ENCODE measurements at places on chromosomes 5 and 9. TPM values are rescaled to one million over a fixed set of nuclear protein-coding genes. Genes with fewer than 3 reads are reported as not detected.

DNA sequence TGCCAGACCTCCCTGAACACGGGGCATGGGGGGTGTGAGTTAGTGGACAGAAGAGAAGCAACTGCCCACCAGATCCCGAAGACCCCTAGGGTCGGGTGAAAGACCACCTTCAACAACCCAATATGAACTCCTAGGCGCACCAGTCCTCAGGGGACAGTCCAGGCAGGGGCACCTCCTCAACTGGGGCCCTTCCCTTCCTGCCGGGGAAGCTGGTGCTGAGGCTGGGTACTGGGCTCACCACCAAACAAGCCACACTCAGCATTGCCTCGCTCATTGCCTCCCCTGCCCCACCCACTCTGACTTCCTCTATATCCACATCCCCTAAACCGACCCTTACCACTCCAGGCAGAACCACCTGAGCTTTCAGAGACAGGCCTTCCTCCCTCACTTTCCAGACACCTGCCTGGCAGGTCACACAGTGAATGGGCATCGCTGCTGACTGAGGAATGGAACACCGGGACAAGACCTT, 42.5 kb downstream of the SEMA4D start:
- no peak for DNase-seq
- peaks cover 4% of the 10 kb centered on the region for H3K4me1 ChIP-seq
- peaks cover 10% of the 10 kb centered on the region for H3K36me3 ChIP-seq
- H3K4me3 ChIP-seq = no peak overlapping the region
- H3K27me3 ChIP-seq = no peaks in the 10 kb centered on the region

SPATA31C1 gene
- total RNA-seq = not detected

TCF7 gene
- 5.7 TPM for total RNA-seq

TPPP gene
- total RNA-seq = 16.2 TPM
